Adrenal gland (tissue), 19 donors: ENCODE measurements at places on chromosomes 5 and 9.

GRCh38 chr5:109412981-109413402 lies 3.2 kb upstream of the PJA2 start:
- no peak for DNase-seq
- H3K27me3 ChIP-seq = no peaks in the 10 kb centered on the region
- no peak overlapping the region for H3K27ac ChIP-seq
- H3K36me3 ChIP-seq = no peaks in the 10 kb centered on the region
- peaks cover 19% of the 10 kb centered on the region for H3K4me1 ChIP-seq
- H3K4me3 ChIP-seq = no peak overlapping the region

DNA sequence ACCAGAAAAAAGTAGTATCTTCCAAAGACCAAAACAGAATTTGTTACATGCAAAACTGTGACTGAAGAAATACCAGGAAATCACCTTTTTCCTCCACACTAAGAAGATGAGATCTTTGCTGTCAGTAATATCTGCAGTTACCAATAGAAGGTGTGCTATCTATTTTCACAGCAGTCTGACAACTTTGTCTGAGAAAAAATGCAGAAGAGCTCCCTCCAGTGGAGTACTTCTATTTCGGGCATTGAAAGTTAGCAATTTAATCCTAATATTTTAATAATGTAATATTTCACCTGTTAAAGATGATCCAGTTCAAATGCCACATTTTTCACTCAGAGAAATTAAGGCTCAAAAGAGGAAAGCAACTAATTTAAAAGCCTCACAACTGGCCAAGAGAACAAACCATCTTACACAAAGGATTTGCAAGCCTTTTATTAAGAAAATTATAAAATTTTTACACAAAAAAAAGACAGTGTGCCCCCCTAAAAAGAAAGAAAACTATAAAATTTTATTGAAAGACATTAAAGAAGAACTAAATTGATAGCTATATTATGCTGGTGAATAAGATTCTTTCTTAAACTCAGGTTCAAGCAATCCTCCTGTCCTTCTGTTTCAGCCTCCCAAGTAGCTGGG lies 50.6 kb downstream of the DEPDC1B start:
- no peak overlapping the region for H3K27ac ChIP-seq
- H3K4me1 ChIP-seq = no peaks in the 10 kb centered on the region
- DNase-seq = no peak
- H3K4me3 ChIP-seq = no peak overlapping the region
- no peaks in the 10 kb centered on the region for H3K36me3 ChIP-seq

DNA sequence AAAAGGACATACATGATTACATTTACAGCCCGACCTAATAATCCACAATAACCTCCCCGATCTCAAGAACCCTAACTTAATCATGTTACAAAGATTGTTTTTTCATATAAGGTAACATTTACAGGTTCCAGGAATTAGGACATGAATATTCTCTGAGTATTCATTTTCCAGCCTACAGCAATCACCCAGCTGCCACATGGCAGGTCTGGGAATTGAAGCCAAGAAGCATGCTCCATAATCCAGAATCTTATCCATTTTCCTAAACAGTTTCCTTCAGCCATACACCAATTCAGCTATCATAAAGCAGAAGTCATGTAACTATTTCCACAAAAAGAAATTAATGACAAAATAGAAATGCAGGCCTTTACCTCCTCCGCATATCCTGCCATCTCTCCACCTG lies 163.4 kb downstream of the CAAP1 start:
- no peak for DNase-seq
- H3K4me3 ChIP-seq = no peak overlapping the region
- H3K36me3 ChIP-seq = no peaks in the 10 kb centered on the region
- H3K27ac ChIP-seq = no peak overlapping the region

- no peaks in the 10 kb centered on the region for H3K36me3 ChIP-seq
- no peak overlapping the region for H3K27ac ChIP-seq
- H3K4me3 ChIP-seq = no peak overlapping the region
- H3K27me3 ChIP-seq = no peaks in the 10 kb centered on the region
- no peaks in the 10 kb centered on the region for H3K4me1 ChIP-seq
Observed at GRCh38 chr5:148484651-148485050, 100.9 kb downstream of the FBXO38 start.

DNA sequence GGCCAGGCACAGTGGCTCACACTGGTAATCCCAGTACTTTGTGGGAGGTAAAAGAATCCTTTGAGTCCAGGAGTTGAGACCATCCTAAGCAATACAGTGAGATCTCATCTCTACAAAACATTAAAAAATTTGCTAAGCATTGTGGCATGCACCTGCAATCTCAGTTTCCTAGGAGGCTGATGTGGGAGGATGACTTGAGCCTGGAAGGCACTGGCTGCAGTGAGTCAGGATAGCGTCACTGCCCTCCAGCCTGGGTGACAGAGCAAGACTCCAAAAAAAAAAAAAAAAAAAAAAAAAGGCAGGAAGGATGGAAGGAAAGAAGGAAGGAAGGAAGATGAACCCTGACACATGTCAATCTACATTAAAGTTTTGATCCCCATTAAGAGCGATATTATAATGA lies 1452.2 kb upstream of the ACO1 start:
- no peak overlapping the region for H3K4me3 ChIP-seq
- no peak overlapping the region for H3K27ac ChIP-seq
- peak; percentile 28 for DNase-seq
- H3K4me1 ChIP-seq = no peaks in the 10 kb centered on the region
- H3K27me3 ChIP-seq = no peaks in the 10 kb centered on the region

DNA sequence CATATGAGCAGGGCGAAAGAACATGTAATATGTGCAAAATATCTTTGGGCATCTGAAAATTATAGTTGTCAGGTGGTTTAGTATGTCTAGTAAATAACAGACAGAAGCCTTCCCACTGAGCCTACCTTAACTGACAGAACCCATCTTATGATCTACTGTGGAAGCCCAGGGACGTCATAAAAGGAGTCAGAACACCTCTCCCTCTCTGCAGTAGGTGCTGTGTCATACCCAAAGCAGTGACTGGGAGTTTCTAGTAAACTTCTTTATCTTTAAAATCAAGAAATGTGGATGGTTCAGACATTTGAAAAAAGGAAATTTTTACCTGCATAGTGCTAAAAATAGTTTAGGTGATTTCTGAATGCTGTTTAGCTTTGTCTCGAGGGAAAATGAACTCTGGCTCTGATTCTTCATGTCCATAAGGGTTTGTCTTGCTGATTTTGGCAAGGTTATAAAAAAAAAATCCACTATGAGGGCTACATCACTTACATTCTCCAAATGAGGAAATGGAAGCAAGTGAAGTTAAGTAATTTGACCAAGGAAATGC lies 104.0 kb downstream of the NUDT12 start:
- no peak for DNase-seq
- no peaks in the 10 kb centered on the region for H3K27me3 ChIP-seq
- no peaks in the 10 kb centered on the region for H3K36me3 ChIP-seq
- H3K4me3 ChIP-seq = no peak overlapping the region
- H3K27ac ChIP-seq = no peak overlapping the region

DNA sequence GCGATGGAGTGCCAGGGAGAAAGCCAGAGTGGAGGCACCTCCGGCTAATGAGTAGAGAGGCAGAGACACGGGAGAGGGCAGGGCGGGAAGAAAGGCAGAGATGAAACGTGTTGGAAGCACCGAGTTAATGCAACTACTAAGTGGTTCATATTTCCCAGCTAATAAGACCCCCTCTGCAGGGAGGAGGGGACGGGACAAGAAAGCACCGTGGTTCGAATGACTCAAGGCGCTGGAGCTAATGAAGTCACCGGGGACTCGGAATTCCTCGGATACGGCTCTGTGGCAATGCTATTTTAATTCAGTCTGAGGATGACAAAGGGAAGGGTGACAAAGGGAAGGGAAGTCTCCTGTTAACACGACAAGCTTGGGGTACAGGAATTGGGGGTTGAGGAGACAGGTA lies 54.5 kb upstream of the RAPGEF1 start:
- no peak overlapping the region for H3K27ac ChIP-seq
- H3K27me3 ChIP-seq = peaks cover 4% of the 10 kb centered on the region
- no peak for DNase-seq
- no peaks in the 10 kb centered on the region for H3K4me1 ChIP-seq

GRCh38 chr9:89886281-89886700 lies 281.5 kb downstream of the GADD45G start:
- no peak overlapping the region for H3K27ac ChIP-seq
- no peaks in the 10 kb centered on the region for H3K36me3 ChIP-seq
- peaks cover 4% of the 10 kb centered on the region for H3K4me1 ChIP-seq
- no peaks in the 10 kb centered on the region for H3K27me3 ChIP-seq

DNA sequence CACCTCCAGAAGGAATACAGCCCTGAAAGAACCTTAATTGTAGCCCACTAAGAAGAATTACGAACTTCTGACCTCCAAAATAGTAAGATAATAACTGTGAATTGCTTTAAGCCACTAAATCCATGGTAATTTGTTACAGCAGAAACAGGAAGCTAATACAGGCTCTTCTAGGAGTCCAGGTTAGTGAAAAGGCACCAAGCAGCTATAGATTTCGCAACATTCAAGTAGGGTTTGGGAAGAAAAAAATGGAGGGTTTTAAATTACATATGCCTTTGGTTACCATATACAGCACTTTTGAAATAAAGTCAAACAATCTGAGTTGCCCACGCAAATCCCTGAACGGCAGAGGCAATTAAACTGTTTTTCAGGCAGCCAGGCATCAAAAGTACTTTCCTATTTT lies 1.7 kb upstream of the ACTL7A start:
- H3K4me3 ChIP-seq = no peak overlapping the region
- no peaks in the 10 kb centered on the region for H3K36me3 ChIP-seq
- DNase-seq = no peak
- H3K27me3 ChIP-seq = no peaks in the 10 kb centered on the region
- no peak overlapping the region for H3K27ac ChIP-seq
- H3K4me1 ChIP-seq = no peaks in the 10 kb centered on the region

GRCh38 chr5:93078082-93079038 lies 502.7 kb downstream of the NR2F1-AS1 start:
- H3K27ac ChIP-seq = no peak overlapping the region
- H3K4me1 ChIP-seq = peaks cover 10% of the 10 kb centered on the region
- H3K36me3 ChIP-seq = no peaks in the 10 kb centered on the region
- peak; percentile 95 for DNase-seq
- peak overlapping the region; percentile 9 for H3K4me3 ChIP-seq
- no peaks in the 10 kb centered on the region for H3K27me3 ChIP-seq

GRCh38 chr9:108599571-108599970 lies 256.2 kb downstream of the ACTL7B start:
- H3K27ac ChIP-seq = no peak overlapping the region
- H3K27me3 ChIP-seq = no peaks in the 10 kb centered on the region
- H3K36me3 ChIP-seq = no peaks in the 10 kb centered on the region
- no peaks in the 10 kb centered on the region for H3K4me1 ChIP-seq
- no peak overlapping the region for H3K4me3 ChIP-seq

DNA sequence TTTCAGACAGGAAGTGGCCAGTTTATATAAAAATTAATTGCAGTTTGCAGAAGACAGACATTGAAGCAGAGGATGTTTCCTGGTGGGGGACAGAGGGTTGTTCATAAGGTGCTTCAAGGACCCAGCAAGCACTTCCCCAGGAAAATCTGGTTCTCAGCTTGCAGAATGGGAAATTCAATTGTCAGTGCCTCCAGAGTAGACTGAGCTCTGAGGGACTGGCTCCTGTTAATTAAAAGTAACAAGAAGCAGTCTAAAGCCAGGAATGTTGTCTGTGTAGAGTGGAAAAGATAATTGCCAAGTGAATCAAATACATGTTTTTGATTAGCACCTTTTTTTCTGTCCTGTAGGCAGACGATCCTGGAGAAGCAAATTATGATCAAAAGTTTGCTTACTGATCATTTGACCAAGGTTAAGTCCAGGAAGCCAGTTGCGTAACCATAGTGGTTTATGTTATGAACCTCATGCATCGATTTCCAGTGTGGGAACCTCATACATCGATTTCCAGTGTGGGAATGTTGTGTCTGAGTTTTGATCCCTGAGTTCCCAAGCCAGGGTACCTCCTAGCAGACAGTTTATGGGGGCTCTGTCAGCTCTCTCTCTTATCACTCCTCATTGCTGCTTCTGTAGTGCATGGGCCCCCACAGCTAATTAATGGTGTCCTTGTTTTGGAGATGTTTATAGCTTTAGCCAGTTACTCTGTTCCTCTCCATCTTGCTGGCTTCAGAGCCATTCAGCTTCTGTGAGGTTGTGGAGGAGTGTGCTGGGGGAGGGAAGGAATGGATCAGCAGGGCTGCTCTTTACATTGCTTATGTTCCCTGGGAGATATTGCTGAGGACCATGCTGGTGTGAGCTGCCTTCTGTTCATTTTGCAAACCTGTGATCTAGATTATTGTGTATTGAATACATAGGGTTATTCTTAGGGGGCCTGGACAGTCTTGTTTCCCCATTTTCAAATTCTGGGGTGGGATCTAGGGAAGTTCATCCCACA lies 17.1 kb downstream of the MSANTD3 start:
- H3K4me3 ChIP-seq = no peak overlapping the region
- no peaks in the 10 kb centered on the region for H3K36me3 ChIP-seq
- no peak for DNase-seq
- H3K4me1 ChIP-seq = no peaks in the 10 kb centered on the region
- H3K27ac ChIP-seq = no peak overlapping the region

DNA sequence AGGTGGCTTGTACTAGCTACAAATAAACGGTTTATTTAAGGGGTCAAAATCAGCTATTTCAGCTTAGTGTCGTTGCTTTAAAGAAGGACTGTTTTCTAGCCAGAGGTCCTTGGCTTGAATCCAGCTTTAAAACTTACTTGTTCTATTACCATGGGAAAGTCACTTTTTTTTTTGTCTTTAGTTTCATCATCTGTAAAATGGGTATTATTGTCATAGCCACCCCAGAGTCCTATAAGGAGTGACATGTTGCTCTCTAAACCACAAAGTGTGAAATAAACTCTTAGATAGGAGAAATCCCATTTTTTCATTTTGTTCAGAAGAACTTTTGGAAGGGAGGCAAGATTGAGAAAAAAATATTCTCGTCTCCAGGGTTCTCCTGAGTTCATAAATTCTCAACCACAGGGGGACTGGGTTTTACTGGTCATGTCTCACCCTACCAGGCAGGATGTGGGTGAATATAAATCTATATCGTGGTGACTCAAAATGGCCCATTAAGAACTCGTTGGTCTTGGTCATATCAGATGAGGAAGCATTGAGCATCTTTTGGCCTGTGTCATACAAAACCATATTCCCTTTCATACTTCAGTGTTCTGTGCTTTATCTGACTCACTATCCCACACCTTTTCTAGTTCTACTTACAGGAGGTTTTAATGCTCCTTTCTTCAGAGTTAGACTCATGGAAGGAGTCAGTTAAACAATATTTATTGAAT lies 202.7 kb upstream of the NR3C1 start:
- H3K4me1 ChIP-seq = no peaks in the 10 kb centered on the region
